ENCODE measurements at places on chromosomes 13 and 19.

DNA sequence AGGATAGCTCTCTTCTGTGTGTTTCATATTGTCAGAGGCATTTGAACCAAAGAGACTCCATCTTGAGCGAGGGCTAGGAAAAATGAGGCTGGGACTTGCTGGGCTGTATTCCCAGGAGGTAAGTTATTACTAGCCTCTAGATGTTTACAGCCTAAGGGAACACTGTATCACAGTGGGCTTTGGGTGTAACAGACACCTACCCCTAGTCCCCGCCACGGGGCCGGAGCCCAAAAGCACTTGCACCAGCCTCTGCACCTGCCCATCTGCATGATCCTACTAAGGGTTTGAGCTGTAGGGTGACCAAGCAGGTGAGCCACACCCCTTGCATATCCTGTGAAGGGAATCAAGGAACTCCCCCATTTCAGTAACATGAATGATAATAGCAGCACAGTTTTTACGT is 1972.2 kb downstream of the OLFM4 start:
- no peak for DNase-seq

DNA sequence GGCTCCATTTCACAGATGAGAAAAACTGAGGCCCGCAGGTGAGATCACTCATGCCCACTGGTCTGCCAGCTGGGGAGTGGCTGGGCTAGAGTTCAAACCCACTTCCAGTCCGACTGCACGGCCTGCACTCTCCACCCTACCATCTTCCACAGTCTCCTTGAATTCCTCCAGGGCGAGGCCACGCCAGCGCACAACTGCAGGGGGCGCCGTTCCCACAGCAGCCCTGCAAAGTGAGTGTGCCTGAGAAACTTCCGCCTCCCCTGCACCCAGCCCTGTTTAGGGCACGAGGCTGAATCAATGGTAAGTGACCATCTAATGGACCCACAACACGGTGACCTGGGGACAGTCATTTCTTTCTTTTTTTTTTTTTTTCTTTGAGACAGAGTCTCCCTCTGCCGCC is 829 bp upstream of the ATCAY start:
- no peak for DNase-seq

- DNase-seq, result no peak
These were observed 1.6 kb upstream of the SPINT2 start for GRCh38 chr19:38262585-38263268.

- DNase-seq, result peak; percentile 21
These were observed 262.7 kb downstream of the DLEU7 start for GRCh38 chr13:50580684-50581305.

DNA sequence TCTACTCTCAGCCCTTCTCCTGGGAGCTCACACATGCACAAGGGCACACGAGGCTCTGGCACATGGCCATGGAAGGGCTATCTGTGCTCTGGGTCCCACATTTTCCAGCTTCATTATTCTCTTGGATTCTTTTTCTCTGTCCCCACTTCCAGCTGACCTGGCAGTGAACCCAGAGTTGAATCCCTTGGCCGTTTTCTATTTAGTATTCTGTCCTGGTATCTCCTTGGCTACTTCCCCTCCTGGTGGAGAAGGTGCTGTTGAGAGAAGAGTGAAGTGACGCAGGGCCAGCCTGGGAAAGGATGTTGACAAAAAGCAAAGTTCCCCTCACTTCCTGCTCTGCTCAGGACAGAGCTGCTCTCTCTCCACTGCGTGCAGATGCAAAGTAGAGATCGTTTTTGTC is 303.1 kb downstream of the IRS2 start:
- DNase-seq, result no peak

DNA sequence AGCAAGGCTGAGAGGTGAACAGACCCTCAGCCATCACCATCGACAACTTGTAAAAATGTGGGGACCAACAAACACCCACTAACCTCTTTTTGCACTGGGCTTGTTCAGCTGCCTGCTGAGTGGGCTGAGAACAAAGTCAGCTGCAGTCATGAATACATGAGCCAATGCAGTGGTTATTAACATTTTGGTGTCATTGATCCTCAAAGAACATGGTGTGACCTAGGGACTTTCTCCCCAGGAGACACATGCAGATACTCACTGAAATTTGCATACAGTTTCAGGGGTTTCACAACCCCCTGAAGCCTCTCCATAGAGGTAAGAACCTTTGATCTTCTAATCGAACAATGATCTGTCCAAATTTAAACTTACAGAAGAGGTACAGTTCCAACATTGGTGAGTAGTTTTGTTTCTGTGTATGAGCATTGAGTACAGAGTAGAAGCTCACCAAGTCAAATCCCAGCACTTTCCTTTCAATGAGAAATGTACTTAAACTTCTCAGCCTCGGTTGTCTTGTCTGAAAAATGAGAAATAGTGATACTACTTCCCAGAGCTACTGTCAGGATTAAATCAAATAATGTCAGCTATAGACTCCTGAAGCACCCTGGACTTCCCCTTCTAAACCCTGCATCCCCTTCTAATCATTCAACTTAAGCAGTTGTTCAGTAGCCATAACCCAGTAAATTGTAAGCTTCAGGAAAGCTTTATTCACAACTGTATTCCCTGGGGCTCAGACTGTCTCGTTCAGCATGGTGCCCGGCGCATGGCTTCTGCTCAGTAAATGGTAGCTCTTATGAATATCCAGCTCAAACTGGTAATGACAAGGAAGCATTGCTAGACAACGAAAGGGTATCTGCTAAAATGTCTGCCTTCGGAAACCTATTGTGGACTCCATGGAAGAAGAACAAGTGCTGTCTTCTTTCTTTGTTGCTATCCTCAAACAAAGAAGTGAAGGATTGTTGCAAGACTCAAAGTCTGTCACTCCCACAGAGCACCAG is 148.7 kb downstream of the FOXO1 start:
- DNase-seq, result no peak

DNA sequence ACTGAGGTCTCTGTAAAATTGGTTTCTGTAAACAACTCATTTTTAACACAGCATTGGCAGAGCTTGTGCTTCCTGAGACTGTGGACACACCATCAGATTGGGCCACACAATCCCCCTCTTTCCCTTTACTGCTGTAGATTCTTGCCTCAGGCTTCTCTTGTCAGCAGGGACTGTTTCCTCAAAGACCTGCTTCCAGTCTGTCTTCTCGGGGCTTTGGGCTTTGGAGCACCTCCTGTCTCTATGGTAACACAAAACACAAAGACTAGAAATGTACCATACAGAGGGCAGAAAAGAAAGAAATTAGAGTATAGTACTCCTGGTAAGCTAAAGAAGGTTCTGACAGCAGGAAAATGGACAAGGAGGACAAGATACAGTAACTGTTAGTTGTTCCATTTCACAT is 484.5 kb downstream of the DIAPH3 start:
- no peak for DNase-seq

DNA sequence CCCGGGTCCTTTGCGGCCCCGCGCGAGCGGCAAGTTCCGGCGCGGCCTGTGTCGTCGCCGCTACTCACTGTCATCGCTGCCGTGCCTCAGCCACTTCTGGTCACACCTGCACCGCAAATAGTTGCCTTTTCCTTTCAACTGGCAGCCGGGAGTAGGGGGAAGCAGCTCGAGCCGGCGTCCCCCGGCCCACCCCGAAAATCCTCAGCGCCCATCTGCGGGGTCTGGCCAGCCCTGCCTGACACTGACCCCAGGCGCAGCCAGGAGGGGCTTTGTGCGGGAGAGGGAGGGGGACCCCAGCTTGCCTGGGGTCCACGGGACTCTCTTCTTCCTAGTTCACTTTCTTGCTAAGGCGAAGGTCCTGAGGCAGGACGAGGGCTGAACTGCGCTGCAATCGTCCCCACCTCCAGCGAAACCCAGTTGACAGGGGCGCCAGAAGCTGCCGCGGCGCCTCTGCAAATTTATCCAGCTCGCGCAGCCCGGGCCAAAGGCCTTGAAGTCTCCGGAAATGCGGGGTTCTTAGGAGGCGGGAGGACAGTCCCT is 1.7 kb downstream of the PDX1 start:
- no peak for DNase-seq

DNA sequence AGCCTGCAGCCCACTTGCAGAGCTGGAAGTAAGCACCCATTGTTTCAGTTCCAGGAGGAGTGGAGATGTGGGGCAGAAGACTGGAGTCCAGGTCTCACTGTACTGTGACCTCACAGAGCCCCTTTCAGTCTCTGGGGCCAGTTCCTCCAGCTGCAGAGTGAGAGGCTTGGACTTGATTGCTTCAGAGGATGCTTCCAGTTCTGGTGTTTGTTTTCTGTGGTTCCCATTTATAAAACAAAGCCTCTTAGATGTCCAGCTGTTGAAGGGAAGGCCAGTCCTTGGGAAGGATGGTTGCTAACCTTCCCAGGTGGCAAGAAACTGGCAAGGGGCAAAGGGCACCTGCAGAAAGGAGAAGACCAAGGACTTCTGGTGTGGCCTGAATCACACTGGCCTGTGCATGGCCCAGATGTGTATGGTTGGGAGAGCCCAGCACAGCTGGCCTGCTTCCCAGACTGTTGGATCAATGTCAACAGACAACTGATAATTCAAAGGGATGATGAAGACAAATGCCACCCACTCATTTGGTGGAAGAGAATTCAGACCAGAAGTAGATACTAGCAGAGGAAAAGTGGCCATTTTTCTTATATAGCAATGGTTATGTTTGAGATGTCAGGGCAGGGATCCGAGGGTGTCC is 218.5 kb downstream of the ZNF536 start:
- DNase-seq, result no peak

Data from epithelial cell of esophagus (primary cell).